ENCODE measurements at places on chromosomes 3 and 15.

DNA sequence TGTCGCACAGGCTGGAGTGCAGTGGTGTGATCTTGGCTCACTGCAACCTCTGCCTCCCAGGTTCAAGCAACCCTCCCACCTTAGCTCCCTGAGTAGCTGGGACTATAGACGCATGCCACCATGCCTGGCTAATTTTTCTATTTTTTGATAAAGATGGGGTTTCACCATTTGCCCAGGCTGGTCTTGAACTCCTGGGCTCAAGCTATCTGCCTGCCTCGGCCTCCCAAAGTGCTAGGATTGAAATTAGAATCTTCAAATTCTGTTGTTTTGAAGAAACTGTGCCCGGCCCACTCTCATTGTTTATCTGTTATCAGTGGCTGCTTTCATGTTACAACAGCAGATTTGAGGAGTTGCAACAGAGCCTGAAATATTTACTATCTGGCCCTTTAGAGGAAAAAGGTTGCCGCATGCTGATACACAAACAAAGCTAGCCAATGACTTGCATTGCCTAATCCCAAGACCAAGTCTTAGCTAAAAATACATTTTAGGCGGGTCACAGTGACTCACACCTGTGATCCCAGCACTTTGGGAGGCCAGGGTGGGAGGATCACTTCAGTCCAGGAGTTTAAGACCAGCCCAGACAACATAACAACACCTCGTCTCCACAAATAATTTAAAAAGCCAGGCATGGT lies 43.2 kb upstream of the PPP4R2 start:
- H3K4me3 ChIP-seq: no peak overlapping the region
- no peaks in the 10 kb centered on the region for H3K4me1 ChIP-seq
- no peak for DNase-seq
- no peaks in the 10 kb centered on the region for H3K36me3 ChIP-seq
- H3K27me3 ChIP-seq: no peaks in the 10 kb centered on the region

GRCh38 chr3:161977063-161977462 lies 480.5 kb downstream of the OTOL1 start:
- DNase-seq: no peak
- H3K27ac ChIP-seq: no peak overlapping the region

DNA sequence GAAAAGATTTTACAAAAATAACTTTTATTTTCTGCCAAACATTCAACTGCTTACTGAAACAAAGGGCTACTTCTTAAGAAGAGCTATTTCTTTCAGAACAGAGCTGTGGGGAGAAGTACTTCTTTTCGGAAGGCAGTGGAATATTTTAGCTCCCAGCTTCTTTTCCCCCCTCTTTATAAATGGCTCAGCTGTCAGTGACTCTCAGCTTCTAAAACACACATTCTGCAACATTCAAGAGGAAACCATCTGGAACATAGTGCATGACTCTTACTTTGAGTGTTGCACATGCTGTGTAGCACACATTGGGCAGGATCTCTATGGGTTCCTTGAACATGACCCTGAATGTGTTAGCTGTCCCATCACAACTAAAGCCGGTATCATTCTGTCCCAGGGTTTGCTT lies 7.0 kb upstream of the C15orf40 start:
- H3K4me3 ChIP-seq: no peak overlapping the region
- H3K27ac ChIP-seq: no peak overlapping the region
- no peaks in the 10 kb centered on the region for H3K4me1 ChIP-seq
- H3K27me3 ChIP-seq: no peaks in the 10 kb centered on the region
- H3K36me3 ChIP-seq: no peaks in the 10 kb centered on the region

- H3K27me3 ChIP-seq: no peaks in the 10 kb centered on the region
- H3K36me3 ChIP-seq: no peaks in the 10 kb centered on the region
- H3K27ac ChIP-seq: no peak overlapping the region
- no peaks in the 10 kb centered on the region for H3K4me1 ChIP-seq
- DNase-seq: no peak
- H3K4me3 ChIP-seq: no peak overlapping the region
These were observed 122.7 kb downstream of the GOLIM4 start for GRCh38 chr3:167973046-167973445.

GRCh38 chr3:190074817-190075216 lies 45.9 kb downstream of the P3H2 start:
- no peak for DNase-seq
- H3K36me3 ChIP-seq: no peaks in the 10 kb centered on the region
- H3K4me3 ChIP-seq: no peak overlapping the region
- peaks cover 14% of the 10 kb centered on the region for H3K4me1 ChIP-seq
- no peaks in the 10 kb centered on the region for H3K27me3 ChIP-seq

DNA sequence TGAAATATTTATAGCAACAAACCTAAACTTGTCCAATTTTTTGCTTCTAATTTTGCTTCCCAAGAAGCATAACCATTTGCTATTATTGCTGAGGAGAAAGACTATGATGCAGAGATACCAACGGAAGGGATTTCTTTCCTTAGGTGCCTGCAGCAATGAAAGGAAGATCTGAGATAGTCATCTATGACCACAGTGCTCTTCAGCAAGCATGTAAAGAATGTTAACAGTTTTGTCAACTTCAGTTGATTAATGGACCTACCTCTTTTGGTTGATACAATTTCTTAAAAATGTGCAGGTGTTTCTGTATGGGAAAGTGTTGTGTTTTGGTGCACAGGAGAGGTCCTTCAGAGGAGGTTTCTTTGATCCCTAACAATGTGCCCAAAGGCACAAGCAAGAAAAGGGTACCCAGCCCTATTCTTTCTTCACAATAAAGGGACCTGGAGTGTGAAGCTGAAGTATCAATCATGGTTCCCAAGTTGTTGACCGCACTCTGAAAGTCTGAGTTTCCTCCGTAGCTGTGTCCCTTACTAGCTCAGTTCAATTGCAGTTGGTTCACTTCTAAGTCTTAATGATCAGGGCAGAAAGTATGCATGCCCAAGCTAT lies 307.7 kb upstream of the KCNH8 start:
- no peak for DNase-seq
- H3K27me3 ChIP-seq: no peaks in the 10 kb centered on the region
- H3K4me3 ChIP-seq: no peak overlapping the region
- H3K27ac ChIP-seq: no peak overlapping the region
- no peaks in the 10 kb centered on the region for H3K4me1 ChIP-seq
- H3K36me3 ChIP-seq: no peaks in the 10 kb centered on the region

- no peak overlapping the region for H3K27ac ChIP-seq
- DNase-seq: no peak
- H3K36me3 ChIP-seq: no peaks in the 10 kb centered on the region
- H3K4me3 ChIP-seq: no peak overlapping the region
- H3K27me3 ChIP-seq: no peaks in the 10 kb centered on the region
These were observed 224.8 kb downstream of the LPP start for GRCh38 chr3:188378786-188379185.

DNA sequence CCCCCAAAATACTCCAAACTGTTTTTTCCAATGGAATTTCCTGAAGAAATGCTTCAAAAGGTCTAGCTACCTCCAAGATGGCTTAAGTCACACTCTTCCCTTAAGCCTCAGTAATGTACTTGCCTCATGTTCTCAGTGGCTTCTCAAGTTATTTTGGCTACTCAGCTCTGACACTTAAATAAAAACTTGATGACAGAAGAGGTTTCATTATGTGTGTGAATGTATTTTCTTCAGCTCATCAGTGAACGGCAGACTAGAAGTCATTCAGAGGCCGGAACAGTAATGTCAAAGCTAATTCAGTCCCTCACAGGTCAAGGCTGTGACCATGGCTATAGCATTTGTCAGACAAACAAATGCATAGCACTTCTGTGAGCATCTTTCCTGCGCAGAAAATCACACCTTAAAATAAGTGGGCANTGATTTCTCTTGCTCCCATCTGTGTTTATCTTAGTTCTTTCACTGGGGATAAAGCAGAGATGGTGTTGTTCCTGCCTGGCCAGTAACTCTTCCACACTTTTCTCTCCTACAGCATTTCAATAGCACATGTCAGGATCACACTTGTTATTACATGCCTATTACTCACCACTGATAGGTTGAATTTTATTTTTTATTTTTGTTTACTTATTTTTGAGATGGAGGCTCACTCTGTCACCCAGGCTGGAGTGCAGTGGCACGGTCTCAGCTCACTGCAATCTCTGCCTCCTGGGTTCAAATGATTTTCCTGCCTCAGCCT lies 68.5 kb upstream of the PLCL2 start:
- no peak for DNase-seq
- no peaks in the 10 kb centered on the region for H3K36me3 ChIP-seq

- H3K4me3 ChIP-seq: no peak overlapping the region
- H3K27ac ChIP-seq: no peak overlapping the region
- H3K27me3 ChIP-seq: no peaks in the 10 kb centered on the region
- no peaks in the 10 kb centered on the region for H3K4me1 ChIP-seq
- no peak for DNase-seq
These were observed 7.1 kb upstream of the TTC14 start for GRCh38 chr3:180594631-180595558.

DNA sequence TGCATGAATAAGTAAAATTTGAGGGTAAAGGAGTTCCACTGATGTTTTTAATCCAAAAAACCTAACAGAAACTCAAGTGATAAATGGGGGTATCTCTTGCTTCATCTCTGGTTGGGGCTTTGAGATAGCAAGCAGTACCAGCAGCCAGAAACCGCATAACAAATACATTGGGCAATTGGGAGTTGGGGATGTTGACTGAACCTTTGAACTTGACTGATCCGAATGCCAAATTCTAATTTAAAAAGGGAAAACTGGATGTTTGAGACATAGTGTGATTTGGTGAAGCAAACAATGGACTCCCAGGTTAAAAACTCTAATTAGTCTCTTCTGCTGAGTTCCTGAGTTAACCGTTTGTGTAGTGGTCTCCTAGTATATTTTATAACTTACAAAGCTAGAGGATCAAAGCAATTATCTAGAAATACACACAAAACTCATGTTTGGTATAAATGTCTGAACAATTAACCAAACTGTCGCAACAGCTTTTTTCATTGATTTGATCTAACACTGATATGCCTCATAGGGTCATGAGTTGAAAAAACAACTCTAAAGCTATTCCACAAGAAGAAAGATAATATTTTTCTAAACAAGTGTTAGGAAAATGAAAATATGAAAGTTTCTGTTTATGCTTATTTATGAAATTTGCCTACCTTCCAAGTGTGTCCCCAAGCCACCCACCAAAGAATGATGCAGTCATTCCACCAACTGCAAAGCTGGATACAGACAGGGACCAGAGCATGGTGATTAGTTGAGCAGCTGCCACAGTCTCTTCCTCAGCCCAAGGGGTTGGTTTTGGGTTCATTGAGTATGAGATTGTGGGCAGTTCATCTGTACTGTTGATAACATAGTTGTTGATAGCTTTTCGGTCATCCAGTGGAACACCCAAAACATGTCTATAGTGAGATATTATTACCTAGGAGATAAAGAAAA lies 12.4 kb downstream of the SLC2A2 start:
- H3K4me1 ChIP-seq: no peaks in the 10 kb centered on the region
- H3K4me3 ChIP-seq: no peak overlapping the region
- H3K27me3 ChIP-seq: no peaks in the 10 kb centered on the region
- DNase-seq: no peak

DNA sequence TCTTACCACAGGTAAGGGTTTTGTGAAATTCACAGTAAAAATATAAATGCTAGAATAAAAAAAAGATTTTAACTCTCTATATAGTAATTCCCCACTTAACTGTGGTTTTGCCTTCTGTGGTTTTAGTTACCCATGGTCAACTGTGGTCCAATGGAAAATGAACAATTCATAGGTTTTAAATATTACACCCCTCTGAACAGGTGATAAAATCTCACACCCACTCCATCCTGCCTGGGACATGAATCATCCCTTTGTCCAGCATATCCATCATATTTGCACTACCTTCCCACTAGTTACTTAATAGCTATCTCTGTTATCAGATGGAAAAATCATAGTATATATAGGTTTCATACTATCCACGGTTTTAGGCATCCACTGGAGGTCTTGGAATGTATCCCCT lies 49.2 kb downstream of the HDGFL3 start:
- no peaks in the 10 kb centered on the region for H3K27me3 ChIP-seq
- H3K36me3 ChIP-seq: peaks cover 17% of the 10 kb centered on the region
- no peak overlapping the region for H3K4me3 ChIP-seq
- no peak for DNase-seq
- H3K27ac ChIP-seq: no peak overlapping the region

- H3K4me3 ChIP-seq: no peak overlapping the region
- DNase-seq: no peak
- H3K27ac ChIP-seq: no peak overlapping the region
- no peaks in the 10 kb centered on the region for H3K36me3 ChIP-seq
These were observed 892.2 kb downstream of the SI start for GRCh38 chr3:164186095-164186494.

- H3K27me3 ChIP-seq: no peaks in the 10 kb centered on the region
- no peaks in the 10 kb centered on the region for H3K36me3 ChIP-seq
- no peaks in the 10 kb centered on the region for H3K4me1 ChIP-seq
- no peak overlapping the region for H3K4me3 ChIP-seq
These were observed 286.5 kb upstream of the SOX14 start for GRCh38 chr3:137477614-137478013.
